Amniotic epithelial cell (primary cell): ENCODE measurements at places on chromosomes 11 and 22.

- DNase-seq: no peak
Observed at GRCh38 chr22:20158391-20159036, 7.7 kb upstream of the CCDC188 start.

DNA sequence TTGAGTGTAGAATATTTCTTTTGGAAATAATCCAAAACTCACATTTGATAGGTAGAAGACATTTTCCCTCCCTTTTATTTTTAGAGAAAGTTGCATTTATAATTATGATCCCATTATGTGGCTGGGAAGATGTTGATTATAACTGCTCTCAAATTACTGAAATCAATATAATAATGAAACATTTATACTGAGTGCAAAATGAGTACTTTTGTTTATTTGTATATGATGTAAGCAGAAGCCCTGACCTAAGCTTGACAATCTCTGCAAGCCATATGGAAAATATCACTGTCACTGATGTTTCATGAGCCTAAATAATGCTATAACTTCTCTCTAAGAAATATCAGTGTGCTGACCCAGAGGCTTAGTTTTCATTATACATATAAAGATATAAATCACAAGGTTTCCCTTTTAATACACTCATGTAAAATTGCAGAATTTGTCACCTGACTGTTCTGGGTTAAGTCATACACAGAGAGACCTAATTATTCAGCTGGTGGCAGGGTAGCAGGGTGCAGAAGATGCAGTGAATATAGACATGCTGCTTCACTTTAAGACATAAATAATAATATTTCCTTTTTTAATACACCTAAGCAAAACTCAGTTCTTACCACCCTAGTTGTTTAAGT, 99.2 kb downstream of the BBOX1 start:
- peak; percentile 53 for DNase-seq

DNA sequence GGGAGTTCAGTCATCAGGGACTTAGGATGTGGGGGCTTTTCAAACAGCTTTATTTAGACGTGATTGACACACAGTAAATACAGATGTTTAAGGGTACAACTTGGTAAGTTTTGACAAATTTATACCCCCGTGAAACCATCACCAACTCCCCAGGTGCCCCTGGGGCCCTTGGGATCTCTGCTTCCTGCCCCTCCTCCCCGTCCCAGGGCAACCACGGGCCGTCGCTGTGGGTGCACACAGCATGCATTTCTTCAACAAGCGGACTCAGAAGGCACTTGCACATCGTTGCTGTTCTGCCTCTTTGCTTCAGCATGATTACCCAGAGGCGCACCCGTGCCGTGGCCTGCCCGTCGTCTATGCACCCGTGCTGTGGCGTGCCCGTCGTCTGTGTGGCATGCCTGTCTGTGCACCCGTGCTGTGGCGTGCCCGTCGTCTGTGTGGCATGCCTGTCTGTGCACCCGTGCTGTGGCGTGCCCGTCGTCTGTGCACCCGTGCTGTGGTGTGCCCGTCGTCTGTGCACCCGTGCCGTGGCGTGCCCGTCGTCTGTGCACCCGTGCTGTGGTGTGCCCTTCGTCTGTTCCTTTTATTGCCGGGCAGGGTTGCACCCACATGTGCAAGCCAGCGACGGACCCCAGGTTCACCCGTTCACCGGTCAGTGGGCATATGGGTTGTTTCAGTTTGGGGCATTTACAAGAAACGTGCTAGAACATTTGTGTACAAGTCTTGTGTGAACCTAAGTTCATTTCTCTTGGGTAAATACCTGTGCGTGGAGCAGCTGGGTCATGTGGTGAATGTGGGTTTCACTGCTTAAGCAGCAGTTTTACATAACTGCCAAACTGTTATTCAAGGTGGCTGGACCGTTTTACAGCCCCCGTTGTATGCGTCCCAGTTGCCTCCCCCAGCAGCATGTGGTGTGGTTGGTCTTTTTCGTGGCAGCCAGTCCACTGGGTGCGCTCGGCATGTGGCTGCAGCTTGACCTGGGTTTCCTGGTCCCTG, 8.3 kb downstream of the CD81 start:
- DNase-seq: no peak

- DNase-seq: no peak
Observed at GRCh38 chr11:14228356-14228755, 130.6 kb downstream of the RRAS2 start.

DNA sequence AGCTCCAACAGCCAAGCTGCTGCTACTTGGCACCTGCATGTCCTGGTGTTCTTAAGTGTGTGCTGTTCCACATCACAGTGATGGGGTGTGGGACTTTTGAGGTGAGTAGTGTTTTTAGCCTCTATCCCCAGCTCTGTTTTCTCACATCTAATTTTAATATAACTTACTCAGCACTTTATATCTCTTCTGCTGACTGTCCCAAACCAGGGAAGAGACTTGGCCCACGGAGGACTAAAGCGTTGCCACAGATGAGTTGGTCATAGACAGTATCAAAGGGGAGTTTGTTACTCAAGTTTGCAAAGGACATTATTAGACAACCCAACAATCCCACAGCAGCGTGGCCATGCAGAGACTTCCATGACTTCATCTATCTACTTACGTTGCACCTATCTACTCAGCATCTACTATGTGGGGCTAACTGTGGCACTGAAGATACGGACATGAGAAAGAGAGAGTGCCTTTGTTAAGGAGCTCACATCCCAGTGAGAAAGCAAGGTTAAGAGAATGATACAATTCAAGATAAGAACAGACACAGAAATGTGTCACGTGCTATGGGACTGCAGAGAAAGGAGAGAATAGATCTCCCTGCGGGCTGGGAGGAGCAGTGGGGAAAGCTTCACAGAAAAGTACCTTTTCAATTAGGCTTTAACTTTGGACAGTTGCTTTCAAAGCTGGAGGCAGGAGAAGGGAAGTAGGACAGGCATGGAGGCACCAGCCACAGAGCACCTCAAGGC, 82.4 kb downstream of the ME3 start:
- DNase-seq: no peak

- peak; percentile 28 for DNase-seq
Observed at GRCh38 chr11:28730336-28730735, 622.1 kb downstream of the METTL15 start.

DNA sequence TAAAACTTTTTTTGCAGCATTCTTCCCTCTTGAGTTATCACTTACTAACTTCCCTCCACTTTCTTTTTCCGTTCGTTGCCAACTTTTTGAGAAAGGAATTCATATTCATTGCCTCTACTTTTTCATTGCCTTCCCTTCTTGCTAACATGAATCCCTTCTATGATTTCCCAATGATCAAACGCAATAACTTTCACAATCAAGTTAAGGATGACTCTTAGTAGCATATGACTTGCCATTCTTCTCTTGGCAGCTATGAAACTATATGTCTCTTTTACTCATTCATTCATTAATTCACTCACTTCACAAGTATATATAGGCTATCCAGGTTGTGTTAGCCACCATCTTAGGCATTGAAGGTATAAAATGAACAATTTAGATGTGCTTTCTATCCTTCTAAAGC, 16.6 kb upstream of the ARHGAP20 start:
- peak; percentile 60 for DNase-seq

GRCh38 chr11:15507592-15507991, 392.9 kb downstream of the INSC start:
- DNase-seq: no peak

- DNase-seq: peak; percentile 37
Observed at GRCh38 chr11:46299451-46299961, 22.0 kb downstream of the CREB3L1 start.

- DNase-seq: peak; percentile 19
Observed at GRCh38 chr11:22304337-22304961, 33.7 kb upstream of the SLC17A6 start.

DNA sequence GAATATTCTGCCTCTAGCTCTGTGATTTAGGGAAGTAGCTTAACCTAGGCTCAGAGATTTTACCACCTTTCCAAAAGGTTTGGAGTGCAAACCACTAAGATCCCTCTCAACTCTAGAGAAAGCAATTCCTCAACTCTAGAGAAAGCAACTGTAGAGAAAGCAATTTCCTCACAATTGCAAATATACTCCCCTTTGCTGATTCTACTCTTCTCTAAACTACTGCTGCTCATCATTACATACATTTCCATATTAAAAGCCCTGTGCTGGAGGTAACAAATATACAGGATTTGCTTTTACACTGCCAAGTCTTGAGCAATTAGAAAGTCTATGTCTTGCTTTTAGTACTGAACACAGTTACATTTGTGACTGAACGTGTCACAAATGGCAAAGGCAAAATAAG, 48.2 kb downstream of the ALG9 start:
- no peak for DNase-seq

DNA sequence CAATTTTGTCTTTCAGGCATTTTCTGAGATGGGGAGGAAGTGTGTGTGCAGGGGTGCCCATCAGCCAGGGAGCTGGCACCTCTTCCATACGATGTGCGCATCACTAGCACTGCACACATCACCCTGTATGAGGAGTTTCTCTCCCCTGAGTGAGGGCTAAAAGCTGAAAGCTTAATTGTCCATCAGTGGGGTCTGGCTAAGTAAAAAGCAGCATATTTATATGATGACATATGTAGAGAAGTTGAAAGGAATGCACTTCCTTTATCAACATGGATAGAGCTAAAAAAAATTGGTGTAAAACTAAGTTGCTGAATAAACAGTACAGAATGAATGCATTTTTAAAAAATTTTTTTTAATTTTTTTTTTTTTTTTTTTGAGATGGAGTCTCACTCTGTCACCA, 4.0 kb downstream of the VSTM5 start:
- no peak for DNase-seq

DNA sequence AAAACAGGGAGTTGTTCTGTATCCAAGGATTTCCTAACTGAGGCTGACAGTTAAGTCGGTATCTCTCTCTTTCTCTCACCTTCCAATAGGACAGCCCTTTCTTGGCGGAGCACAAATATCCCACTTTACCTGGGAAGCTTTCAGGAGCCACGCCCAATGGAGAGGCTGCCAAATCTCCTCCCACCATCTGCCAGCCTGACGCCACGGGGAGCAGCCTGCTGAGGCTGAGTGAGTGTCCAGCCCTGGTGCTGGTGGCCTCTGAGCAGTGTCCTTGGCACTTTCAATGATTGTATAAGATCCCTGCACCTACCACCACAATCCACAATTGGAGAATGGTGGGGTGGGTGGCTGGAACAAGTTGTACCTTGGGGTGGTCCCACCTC, 33.7 kb downstream of the CYB5R2 start:
- no peak for DNase-seq

DNA sequence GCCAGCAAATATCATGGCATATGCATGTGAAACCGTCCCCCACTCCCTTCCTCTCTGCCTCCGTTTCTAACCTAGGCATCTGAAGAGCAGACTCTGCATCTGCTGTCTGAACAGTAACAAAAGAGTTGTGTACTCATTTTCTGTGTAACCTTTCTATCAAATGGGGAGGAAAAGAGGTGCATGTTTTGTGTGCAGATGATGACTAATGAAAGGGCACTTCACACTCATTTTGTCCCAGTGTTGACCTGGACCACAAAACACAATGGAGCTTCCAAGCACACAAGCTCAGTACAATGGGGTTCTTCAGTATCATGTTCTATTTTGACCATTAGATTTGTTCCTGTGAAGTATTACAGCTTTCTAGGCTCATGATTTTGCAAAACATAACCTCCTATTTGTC, 13.0 kb downstream of the JHY start:
- DNase-seq: no peak

DNA sequence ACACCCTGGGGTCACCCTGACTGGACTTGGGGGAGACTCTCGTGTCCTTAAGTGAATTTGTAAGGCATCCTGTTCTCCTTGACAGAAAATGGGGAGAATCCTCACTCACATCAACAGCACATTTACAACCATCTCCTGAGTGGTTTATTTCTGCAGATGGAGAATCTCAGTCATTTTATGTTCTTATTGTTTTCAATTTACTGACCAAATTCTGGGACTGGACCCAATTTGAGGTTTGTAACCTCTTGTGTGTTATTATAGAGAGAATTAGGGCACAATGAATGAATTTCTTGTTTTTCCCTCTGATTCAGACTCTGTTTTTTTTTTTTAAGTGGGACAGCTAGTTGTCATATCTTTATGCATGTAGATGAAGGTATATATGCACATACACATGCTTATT, 104.9 kb downstream of the ADAMTS15 start:
- no peak for DNase-seq

- no peak for DNase-seq
Observed at GRCh38 chr11:67022961-67023956, at the start of gene SYT12. Gene SYT12, plus strand, starts transcription at chr11:67023134. Its CDS starts 7,011 bp downstream, at chr11:67030145.

DNA sequence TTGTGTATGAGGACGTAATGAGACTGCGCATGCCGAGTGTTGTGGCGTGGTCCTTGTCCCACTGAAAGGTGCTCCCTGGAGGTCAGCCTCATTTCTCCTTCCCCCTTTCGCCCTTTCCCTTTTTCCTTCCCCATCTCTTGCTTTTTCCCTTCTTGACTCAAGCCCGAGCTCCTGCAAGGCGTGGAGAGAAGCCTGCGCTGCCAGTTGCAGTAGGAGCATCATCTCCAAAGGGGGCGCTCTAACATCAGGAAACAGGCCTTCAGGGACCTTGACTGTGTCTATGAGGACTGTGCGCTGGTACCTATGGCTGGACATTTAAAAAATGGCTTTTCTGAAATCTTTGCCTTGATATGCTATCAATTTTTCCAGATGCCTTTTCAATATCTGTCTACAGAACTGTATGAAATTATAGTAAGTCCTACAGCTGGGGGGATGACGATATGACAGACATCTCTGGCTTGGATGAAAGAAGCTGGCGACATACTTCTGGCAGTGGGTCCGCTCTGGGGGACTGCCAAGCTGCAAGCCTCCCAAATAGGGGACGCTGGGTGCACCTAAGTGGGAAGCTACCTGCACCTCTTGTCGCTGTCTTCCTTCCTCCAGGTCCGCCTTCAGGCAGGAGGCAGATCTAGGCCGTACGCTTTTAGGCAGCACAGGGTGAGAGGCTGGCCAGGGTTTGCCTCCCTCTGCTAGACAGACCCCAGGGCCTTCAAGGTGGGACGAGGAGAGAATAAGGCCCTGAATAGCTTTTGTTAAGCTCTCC, 96.5 kb downstream of the NXPE2 start:
- peak; percentile 40 for DNase-seq

- no peak for DNase-seq
Observed at GRCh38 chr11:126464796-126465195, 109.3 kb downstream of the ST3GAL4 start.

DNA sequence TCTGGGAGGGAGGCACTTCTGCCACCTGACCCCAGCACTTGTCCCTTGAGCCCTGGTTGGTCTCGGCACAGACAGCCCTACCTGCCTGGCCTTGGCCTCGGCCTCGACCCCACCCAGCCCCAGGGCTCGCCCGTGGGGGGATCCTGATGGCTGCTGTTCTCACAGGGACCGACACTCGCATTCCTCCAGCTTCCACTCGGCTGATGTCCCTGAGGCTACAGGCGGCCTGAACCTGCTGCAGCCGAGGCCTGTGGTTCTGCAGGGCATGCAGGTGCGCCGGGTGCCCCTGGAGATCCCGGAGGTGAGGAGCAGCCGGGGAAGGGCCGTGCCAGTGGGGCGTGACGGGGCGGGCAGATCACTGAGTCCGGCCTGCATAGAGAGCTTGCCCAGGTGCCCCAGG, 5.1 kb downstream of the PCNX3 start:
- DNase-seq: no peak
